Cardiac fibroblast (primary cell): ENCODE measurements at places on chromosomes 5 and 9.
A peak's percentile ranks its signal among the peaks of the same experiment; 100 is the strongest.

GRCh38 chr9:134366223-134367031 is 40.2 kb downstream of the RXRA start:
- DNase-seq, result peak; percentile 78

DNA sequence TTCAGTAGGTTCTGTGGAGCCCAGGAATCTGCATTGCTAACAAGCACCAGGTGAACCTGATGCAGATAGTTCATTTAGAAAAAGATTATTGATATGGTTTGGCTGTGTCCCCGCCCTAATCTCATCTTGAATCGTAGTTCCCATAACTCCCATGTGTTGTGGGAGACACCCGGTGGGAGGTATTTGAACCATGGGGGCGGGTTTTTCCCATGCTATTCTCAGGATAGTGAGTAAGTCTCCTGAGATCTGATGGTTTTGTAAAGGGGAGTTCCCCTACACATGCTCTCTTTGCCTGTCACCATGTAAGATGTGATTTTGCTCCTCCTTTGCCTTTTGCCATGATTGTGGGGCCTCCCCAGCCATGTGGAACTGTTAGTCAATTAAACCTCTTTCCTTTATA is 212.0 kb downstream of the RAB3C start:
- peak; percentile 1 for DNase-seq

DNA sequence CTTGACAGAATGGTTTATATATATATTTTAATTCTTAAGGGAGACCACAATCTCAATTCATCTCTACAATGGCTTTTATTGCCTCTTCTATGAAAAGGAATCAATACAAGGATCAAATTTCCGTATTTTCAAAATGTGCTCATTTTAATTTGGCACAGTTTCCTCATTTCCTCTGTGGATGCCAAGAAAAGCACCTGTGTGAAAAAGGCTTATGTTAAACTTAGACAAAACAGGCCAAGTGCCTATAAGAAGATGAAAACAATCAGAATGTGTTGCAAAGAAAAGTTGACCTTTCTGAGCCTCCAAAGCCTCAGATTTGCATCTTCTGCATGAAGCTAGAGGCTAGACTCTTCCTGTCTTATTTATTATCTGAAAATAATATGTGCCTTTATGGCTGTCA is 173.7 kb upstream of the SLC12A2 start:
- no peak for DNase-seq

DNA sequence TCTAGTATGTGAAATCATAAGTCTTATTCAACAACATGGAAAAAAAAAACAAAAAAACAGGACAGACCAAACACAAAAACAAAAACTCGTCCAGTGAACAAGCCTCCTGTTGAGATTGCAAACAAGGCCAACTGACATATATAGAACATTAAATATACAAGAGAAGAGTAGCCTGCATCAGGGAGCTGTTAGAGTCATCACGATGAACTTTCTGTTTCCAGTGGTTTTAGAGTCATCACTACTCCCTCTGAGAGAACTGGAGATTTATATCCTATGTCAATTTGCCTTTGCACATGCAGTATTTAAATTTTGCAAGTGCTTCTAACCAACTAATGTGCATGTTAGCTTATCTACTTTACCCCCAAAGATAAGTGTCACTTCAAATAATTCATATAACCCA is 9.9 kb downstream of the SNCAIP start:
- DNase-seq, result no peak

GRCh38 chr5:142906863-142907671 is 136.9 kb downstream of the ARHGAP26 start:
- peak; percentile 79 for DNase-seq

- DNase-seq, result no peak
These were observed 208.6 kb upstream of the BRINP1 start for GRCh38 chr9:119577881-119578280.

DNA sequence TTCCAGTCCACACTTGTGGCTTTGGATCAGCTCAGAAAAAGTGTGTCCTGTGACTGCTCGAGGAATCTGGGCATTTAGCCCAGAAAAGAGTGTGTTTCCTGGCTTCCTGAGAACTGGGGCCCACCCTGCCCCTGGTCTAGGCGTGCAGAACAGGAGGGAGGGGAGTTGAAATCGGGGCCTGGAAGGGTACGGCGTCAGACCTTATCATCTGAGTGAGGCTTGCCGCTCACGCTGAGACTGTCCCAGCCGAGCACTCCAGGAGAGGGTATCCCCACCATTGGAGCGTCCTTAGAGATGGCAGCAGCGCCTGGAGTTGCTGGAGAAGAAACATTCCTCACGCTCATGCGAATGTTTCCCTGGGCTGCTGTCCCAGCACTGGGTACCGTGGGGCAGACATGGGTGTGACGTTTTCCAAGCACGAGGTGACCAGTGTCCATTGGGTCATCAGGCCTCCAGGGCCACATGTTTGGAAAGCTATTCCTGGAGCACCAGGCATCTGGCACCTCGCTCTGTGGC is 22.5 kb downstream of the NEK6 start:
- peak; percentile 99 for DNase-seq

- no peak for DNase-seq
These were observed 376.0 kb upstream of the SMARCA2 start for GRCh38 chr9:1639166-1639565.

- no peak for DNase-seq
These were observed 291.9 kb downstream of the SH3GL2 start for GRCh38 chr9:17870722-17871121.

- no peak for DNase-seq
These were observed 812 bp downstream of the SREK1 start for GRCh38 chr5:66144834-66145390.
